Thymus (tissue), 14 donors: ENCODE measurements at places on chromosomes 13 and 19. TPM values are rescaled to one million over a fixed set of nuclear protein-coding genes. Genes with fewer than 3 reads are reported as not detected.
A peak's percentile ranks its signal among the peaks of the same experiment; 100 is the strongest.

DNA sequence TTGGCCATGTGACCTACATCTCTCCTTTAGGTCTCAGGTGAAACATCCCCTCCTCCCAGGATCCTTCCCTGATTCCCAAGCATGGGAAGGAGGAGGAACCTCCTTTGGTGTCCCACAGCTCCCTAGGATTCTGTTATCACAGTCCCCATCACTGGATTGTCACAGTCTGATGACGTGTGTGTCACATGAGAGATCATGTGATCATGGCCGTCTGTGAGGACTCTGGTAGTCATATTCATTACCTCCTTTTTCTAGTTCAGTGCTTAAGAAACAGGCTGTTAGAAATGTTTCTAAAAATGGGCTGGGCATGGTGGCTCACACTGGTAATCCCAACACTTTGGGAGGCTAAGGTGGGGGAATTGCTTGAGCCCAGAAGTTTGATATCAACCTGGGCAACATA, 3.0 kb downstream of the DHX34 start:
- H3K4me1 ChIP-seq, result peaks cover 10% of the 10 kb centered on the region
- H3K4me3 ChIP-seq, result no peak overlapping the region

GRCh38 chr19:18481505-18482222, 40.2 kb downstream of the ELL start:
- H3K4me3 ChIP-seq, result no peak overlapping the region
- H3K27me3 ChIP-seq, result no peaks in the 10 kb centered on the region
- peaks cover 46% of the 10 kb centered on the region for H3K4me1 ChIP-seq
- H3K27ac ChIP-seq, result no peak overlapping the region
- DNase-seq, result no peak

- H3K27me3 ChIP-seq, result no peaks in the 10 kb centered on the region
- H3K4me3 ChIP-seq, result no peak overlapping the region
- H3K4me1 ChIP-seq, result peaks cover 22% of the 10 kb centered on the region
- peak; percentile 61 for DNase-seq
Measured at GRCh38 chr13:98450539-98451111, 126.3 kb downstream of the STK24 start.

DNA sequence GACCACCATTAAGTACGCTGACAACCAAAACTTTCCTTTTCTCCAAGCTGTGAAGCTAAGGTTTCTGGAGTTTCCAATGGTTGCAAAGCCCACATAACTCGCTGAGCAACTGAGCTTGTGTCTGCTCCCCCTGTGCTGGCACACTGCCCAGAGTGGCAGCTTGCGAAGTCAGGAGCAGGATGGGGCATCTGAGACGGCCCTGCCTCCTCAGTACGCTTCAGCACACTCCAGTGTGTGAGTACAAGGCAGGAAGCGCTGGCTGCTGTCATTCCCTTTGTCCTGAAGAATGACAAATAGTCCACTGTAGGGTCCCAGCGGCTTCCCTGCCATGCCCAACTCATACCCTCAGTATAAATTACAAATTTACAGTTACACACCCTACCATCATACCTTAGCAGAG, 51.5 kb downstream of the SKA3 start:
- no peak overlapping the region for H3K27ac ChIP-seq
- no peaks in the 10 kb centered on the region for H3K4me1 ChIP-seq
- H3K36me3 ChIP-seq, result no peaks in the 10 kb centered on the region
- H3K27me3 ChIP-seq, result no peaks in the 10 kb centered on the region
- no peak overlapping the region for H3K4me3 ChIP-seq

DNA sequence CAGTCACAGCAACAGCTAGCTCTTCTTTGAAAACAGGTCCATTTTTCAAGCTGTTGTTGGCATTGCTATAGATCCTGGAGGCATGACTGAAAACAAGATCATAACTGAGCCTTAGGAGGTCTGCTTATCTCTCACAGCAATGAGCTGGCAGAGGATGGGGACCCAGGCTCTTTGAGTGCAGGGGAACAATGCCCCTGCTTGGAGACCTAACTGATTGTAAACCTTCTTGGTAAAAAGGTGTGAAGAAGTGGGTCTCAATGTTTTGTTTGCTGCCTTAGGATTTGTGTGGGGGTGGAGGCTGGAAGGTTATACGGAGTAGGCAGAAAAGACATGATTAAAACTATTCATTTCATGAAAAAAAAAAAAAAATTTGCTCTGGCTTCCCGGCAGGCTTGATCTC, 94.6 kb downstream of the EFNB2 start:
- H3K27ac ChIP-seq, result no peak overlapping the region
- H3K27me3 ChIP-seq, result no peaks in the 10 kb centered on the region
- no peak for DNase-seq
- no peaks in the 10 kb centered on the region for H3K36me3 ChIP-seq
- no peak overlapping the region for H3K4me3 ChIP-seq

Gene MCEMP1
- 0.28 TPM for total RNA-seq

Gene GPR32
- not detected for total RNA-seq

Gene TDRD12
- 2.6 TPM for total RNA-seq

Gene PTGIR
- 3.4 TPM for total RNA-seq
